Stimulated activated CD8-positive, alpha-beta memory T cell treated with anti-CD3 and anti-CD28 coated beads, Interleukin-4, amount 100 ng/mL, for 4 hours (primary cell): ENCODE measurements at places on chromosomes 13 and 19.

- no peak for DNase-seq
Observed at GRCh38 chr19:18995804-18996241, 37.5 kb downstream of the SUGP2 start.

GRCh38 chr13:27076421-27076820, 95.2 kb downstream of the USP12 start:
- no peak for DNase-seq

GRCh38 chr13:61294467-61295191, 121.0 kb downstream of the PCDH20 start:
- DNase-seq, result no peak

DNA sequence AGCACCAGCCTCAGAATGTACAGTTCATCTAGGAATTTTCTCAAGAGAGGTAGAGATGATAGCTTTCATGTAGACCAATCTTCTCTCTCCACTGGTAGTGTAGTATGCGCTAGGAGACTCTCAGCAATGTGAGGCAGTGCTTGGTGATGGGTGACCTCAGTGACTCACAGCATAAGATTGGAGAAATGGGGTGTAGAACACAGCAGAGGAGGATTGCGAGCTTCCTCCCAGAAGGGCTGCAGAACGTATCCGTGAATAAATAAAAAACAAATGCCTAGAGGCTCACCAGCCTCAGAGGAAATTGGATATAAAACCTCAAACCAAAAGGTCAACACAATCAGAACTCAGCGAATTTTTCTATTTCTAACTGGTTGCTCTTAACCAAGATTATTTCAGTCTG, 182.9 kb upstream of the RXFP2 start:
- no peak for DNase-seq

GRCh38 chr13:29858667-29859066, 8.2 kb upstream of the UBL3 start:
- no peak for DNase-seq

GRCh38 chr13:21282065-21282464, 105.6 kb downstream of the MRPL57 start:
- no peak for DNase-seq

- DNase-seq, result no peak
Observed at GRCh38 chr19:2036424-2036823, 14.6 kb downstream of the MKNK2 start.

DNA sequence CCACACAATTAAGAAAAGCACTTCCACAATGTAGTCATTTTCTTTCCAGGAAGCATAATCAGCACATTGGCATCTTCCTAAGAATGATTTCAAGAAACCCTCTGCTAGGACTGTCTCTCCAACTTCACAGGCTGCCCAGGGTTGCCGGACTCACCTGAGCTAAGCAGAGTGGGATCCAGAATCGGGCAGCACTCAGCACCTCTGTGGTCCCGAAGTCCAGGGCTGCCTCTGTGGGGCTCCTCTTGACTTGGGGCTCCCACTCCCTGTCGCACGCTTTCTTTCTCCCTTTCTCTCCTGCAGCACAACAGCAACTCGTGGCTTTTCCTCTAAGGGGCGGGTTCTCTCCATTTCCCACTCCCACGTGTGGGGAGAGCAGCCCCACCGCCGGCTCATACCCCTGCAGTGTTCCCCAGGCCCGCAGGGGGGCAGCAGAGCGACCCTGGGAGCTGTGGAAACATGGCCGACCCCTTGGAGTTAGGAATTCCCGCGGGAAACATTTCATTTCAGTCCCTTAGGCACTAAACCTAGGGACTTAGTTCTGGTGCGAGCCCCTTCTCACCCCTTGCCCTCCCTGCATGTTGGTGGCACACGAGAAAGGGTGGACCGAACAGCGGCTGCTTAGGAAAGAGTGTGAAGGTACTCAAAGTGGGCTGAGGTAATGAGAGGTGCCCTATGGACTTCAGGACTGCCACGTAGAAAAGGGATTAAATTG, at the start of gene TMEM272:
TSS of gene TMEM272 (minus strand) at position 316 of the 712 bp plus-strand sequence. CDS start 6,647 bp downstream, outside the sequence.
- DNase-seq, result no peak

GRCh38 chr19:36409841-36410240, 8.6 kb downstream of the ZFP82 start:
- DNase-seq, result no peak

DNA sequence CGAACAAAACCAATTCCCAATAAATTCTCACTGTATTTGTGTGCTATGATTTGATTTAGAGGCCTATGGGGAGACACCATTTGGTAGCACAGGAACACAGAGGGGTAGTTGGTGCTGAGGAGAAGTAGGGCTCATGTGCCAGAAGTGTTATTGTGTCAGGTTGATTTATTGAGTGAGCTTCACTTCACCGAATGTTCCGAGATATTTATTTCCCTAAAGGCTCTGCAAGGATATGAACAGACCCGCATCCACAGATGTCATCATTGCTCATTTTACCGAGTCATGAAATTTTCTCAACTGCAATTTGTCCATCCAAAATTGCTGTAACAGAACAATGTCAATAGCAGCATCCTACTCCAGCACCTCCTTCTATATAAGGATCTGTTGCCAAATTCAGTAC, 69.5 kb downstream of the DACH1 start:
- DNase-seq, result no peak

DNA sequence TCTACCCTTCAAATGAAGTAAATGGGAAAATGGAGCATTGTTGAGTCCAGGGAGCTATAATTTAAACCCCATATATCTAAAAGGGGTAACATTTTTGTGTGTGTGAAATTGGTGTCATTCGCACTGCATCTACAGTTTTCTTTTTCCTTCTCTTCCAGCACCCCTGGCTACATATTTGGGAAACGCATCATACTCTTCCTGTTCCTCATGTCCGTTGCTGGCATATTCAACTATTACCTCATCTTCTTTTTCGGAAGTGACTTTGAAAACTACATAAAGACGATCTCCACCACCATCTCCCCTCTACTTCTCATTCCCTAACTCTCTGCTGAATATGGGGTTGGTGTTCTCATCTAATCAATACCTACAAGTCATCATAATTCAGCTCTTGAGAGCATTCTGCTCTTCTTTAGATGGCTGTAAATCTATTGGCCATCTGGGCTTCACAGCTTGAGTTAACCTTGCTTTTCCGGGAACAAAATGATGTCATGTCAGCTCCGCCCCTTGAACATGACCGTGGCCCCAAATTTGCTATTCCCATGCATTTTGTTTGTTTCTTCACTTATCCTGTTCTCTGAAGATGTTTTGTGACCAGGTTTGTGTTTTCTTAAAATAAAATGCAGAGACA, 28.6 kb downstream of the ALOX5AP start:
- no peak for DNase-seq

GRCh38 chr13:111337741-111338140, 17.3 kb downstream of the TEX29 start:
- DNase-seq, result no peak

DNA sequence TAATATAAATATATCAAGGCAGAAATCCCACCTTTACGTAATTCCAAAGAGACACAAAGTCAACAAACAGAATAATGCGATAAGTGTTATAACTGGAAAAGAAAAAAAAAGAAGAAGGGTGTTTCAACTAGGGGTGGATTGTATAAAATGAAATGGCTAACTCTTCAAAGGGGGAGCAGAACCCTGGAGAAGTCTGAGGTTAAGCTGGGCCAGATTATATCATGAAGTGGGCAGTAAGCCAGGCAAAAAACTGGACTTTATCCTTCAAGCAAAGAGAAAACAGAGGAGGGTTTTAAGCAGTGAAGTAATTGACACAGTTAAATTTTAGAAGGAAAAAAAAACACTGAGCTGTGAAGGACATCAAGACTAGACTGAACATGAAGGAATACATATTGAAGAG, 41.9 kb downstream of the TBC1D4 start:
- no peak for DNase-seq

GRCh38 chr13:112752711-112753541, 63.1 kb downstream of the ATP11A start:
- no peak for DNase-seq

- no peak for DNase-seq
Observed at GRCh38 chr13:35765366-35765765, 288.9 kb upstream of the MAB21L1 start.

GRCh38 chr19:55857149-55857548, 20.8 kb downstream of the NLRP4 start:
- DNase-seq, result no peak

DNA sequence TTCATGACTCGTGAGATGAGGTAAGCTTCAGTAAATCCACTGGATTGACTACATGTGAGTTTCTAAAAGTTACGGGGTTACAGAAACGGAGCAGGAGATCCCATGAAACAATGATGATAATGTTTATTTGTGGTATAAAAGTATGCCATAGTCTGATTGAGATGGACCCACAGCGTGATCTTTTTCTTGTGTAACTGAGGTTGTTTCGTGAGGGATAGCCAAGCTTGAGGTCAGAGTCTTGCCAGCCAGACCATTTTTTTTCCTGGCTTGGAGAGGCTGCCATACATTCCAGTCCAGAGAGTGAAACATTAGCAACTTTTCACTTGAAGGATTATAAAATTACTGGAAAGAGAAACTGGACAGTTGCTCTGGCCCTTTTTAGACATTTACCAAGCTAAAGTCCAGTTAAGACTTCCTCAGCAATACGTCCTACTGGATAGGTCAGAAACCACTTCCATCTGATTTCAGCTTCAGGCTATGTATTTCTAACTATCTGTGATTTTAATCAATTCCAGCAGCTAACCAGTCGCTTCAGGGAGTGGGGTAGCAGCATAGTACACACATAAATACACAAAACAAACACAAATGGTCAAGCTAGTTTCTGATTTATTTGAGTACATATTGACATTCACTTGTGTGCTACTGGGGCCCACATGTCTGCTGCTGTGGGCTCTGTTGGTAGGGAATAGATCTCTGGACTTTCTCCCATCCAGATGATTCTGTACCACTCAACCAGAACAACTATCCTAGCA, 194.6 kb downstream of the POSTN start:
- DNase-seq, result no peak

GRCh38 chr13:96779691-96780090, 214.6 kb downstream of the OXGR1 start:
- DNase-seq, result no peak

- DNase-seq, result no peak
Observed at GRCh38 chr13:91249861-91250260, 97.6 kb upstream of the MIR17HG start.

- no peak for DNase-seq
Observed at GRCh38 chr13:114009590-114010400, 35.9 kb upstream of the C13orf46 start.

- DNase-seq, result no peak
Observed at GRCh38 chr13:74067818-74068217, 66.4 kb downstream of the KLF12 start.

- DNase-seq, result no peak
Observed at GRCh38 chr19:33280351-33280921, 21.9 kb downstream of the CEBPA start.

GRCh38 chr13:38223089-38223488, 126.6 kb upstream of the UFM1 start:
- DNase-seq, result no peak

DNA sequence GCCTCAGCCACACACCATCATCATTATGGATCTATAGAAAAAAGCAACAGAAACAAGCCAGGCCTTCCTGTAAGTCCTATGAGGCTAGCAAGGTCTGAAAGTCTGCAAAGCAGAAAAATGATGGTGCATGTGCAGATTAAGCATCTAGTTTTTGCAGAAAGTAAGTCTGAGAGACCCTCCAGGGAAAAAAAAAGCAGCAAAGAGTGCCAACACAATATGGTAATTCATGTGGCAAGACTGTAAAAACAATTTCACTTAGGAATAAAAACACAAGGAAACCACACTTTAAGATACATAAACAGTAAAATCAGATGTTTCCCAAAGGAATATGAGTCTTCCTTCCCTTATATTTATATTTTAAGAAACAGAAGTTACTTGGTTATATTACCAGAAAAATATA, 112.3 kb upstream of the FBXL3 start:
- DNase-seq, result no peak

DNA sequence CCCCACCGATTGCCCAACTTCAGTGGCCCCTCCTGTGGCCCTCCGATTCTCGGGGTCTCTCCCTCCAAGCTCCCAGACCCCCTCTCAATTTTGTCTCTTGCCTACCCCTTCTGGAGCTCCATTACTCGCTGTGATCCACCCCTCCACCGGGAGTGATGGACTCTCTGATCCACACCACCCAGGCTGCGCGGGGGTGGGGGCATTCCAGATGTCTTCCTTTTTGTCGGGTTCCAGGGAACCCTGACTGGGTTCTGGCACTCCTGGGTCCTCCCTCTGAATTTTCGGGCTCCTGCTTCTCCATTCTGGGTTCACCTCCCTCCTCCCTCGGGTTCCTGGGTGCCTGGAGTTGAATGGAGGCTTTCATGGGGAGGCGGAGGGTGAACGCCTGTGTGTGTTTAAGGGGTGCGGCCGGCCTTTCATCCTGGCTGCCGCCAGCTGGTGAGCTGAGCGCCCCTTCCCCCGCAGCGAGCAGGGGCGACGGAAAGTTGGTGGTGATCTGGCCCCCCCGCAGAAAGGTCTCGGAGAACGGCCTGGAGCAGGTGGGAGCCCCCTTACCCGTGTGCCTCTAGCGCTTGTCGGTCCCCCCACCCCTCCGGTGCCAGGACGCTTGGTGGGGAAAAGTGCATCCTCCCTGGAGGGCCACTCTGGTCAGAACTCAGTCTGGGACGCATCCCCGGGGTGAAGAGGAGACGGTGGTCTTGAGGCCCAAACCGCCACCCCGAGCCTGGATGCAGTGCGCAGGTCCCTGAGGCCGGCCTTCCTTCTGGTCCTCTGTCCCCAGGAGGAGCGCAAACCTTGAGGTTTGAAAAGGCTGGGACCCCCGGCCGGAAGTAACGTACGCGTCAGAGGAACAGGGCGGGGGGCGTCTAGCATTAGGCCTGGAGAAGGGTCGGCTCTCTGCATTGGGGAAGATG, 1.6 kb downstream of the MISP3 start:
- DNase-seq, result no peak

DNA sequence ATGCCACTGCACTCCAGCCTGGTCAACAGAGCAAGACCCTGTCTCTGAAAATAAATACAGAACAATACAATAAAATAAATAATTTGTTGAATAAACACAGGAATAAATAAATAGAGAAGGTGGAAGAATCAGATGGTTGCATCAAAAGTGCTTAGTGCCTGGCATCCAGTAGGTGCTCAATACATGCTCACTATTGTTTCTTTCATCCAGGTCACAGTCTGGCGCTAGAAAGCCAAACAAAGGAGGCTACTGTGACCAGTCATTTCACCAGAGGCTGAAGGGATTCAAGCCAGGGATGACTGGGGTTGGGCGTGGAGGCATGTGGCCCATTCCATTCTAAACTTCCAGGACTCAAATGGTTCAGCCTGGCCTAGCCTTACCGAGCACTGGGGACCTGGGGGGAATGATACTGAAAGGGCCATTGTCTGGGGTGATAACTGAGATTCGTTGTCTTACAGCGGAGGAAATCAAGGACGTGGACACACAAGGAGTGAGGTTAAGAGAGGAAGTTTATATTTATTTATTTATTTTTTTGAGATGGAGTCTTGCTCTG, 3.6 kb upstream of the NDUFB7 start:
- no peak for DNase-seq

DNA sequence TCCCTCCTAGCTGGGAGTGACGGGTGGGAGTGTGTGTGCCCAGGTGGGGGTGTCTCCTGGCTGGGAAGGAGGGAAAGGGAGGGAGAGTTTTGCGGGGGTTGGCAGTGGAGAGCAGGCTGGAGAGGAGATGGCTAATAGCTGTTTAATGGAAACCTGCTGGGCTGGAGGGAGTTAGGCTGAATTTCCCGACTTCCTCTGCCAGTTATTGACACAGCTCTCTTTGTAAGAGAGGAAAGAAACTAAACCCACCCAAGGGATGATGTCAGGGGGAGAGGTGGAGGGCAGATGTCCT, 10.2 kb upstream of the ILF3 start:
- no peak for DNase-seq

GRCh38 chr13:59479629-59480028, 684.1 kb downstream of the DIAPH3 start:
- no peak for DNase-seq

GRCh38 chr19:19232261-19232721, 20.5 kb downstream of the NCAN start:
- DNase-seq, result no peak
